ENCODE measurements at places on chromosomes 3 and 15.
A peak's percentile ranks its signal among the peaks of the same experiment; 100 is the strongest.

- DNase-seq = no peak
Observed at GRCh38 chr3:188817935-188818269, 353.9 kb upstream of the TPRG1 start.

- no peak for DNase-seq
Observed at GRCh38 chr3:128273841-128274573, 120.7 kb downstream of the EEFSEC start.

DNA sequence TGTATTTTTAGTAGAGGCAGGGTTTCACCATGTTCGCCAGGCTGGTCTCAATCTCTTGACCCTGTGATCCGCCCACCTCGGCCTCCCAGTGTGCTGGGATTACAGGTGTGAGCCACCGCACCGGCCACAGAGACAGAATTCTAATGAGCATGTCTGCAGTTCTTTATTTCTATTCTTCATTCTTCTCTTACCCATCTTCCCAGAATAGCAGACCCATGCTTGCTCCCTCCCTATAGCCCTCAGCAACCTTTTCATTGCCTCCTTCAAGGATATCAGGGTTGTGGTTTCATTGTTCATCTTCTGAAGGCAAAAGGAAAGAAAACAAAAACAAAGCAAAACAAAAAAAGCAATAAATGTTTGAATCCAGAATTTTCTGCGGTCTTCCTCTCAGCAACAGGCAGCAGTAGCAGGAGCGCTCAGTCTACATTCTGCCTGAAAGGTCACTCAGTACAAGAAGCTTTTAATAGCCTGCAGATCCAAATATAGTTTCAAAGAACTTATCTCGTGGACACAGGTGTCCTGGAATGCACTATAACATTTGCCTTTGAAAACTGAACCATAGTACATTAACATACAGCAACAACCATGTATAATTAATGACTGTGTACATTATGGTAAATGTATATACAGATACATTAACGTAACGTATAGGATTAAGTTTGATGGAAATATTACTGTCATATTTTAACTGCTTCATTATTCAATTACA, at the start of gene SMCO1:
Gene SMCO1 (minus strand): TSS at position 434 of the 709 bp plus-strand sequence. CDS start 137 bp downstream, at position 297.
- DNase-seq = peak; percentile 30

DNA sequence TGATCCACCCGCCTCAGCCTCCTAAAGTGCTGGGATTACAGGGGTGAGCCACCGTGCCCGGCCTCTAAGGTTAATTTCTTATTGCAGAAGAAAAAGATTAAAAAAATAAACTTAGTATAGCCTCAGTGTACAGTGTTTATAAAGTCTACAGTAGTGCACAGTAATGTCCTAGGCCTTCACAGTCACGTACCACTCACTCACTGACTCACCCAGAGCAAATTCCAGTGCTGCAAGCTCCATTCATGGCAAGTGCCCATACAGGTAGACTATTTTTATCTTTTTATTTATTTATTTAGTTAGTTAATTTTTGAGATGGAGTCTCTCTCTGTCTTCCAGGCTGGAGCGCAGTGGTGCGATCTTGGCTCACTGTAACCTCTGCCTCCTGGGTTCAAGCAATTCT, 3.2 kb upstream of the FLNB start:
- no peak for DNase-seq

DNA sequence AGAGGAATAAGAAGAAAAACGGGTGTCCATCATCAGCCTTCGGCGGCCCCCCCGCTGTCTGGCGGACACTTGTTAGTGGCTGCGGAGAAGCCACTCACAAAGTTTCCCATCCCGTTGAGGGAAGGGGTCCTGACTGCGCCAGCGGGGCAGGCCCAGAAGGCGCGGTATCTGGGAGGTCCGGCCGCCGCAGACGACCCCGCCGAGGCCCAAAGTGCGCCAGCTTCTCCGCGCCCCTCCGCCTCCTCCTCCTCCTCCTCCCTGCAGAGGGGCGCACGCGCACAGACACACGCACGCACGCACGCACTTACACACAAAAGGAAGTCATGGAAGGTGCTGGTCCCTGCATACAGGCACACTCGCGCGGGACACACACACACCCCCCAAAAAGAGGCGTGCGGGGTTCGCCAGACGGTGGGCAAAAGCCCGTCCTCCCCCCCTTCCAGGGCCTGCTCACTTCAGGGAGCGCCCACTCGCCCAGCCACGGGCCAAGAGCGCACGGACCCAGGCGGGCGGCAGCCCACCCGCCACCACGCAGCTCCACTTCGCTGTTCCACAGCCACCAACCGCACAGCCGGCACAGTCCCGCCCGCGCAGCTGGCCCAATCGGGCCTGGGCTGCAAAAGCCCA, 18.0 kb downstream of the ZNF148 start:
- DNase-seq = no peak

DNA sequence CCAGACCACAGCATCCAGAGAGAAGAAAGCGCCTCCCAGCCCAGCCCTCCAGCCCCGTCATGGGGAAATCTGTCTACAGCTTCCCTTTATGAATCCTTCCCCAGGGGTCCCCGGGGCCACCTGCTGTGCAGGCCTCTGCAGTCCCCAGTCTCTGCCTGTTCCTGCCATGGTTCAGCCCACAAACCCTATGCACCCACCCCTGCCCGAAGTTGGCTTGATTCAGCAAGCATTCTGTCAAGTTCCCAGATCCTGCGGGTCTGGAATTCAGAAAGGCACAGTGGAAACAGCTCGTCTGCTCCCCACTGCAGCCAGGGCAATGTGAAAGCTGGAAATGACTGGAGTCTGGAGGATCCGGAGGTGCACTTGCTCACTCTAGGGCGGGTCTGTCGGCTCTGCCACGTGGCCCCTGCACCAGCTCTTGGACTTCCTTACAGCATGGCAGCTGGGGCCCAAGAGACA, 2.9 kb upstream of the OCA2 start:
- DNase-seq = no peak

- no peak for DNase-seq
Observed at GRCh38 chr15:46293550-46293949, 658.7 kb downstream of the SQOR start.

- no peak for DNase-seq
Observed at GRCh38 chr3:69929019-69929418, 70.5 kb upstream of the SAMMSON start.

- no peak for DNase-seq
Observed at GRCh38 chr3:42110631-42111030, 19.5 kb downstream of the TRAK1 start.

DNA sequence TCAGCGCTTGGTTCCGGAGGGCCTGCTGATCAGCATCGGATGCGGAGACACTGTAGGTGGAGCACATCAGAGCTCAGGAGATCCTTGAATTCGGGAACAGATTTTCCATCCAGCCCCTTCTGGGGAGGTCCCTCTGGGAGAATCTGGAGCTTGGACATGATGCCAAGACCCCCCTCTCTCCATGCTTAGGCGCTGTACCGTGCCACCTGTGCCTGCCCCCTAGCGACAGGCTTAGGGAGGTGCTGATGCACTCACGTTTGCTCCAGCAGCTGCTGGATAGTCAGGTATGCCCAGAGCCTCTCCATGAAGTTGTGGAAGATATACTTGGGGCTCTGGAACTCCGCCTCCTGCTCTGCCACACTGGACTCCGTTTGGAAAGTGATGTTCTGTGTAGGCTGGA, 9.7 kb downstream of the ITIH4 start:
- peak; percentile 60 for DNase-seq

DNA sequence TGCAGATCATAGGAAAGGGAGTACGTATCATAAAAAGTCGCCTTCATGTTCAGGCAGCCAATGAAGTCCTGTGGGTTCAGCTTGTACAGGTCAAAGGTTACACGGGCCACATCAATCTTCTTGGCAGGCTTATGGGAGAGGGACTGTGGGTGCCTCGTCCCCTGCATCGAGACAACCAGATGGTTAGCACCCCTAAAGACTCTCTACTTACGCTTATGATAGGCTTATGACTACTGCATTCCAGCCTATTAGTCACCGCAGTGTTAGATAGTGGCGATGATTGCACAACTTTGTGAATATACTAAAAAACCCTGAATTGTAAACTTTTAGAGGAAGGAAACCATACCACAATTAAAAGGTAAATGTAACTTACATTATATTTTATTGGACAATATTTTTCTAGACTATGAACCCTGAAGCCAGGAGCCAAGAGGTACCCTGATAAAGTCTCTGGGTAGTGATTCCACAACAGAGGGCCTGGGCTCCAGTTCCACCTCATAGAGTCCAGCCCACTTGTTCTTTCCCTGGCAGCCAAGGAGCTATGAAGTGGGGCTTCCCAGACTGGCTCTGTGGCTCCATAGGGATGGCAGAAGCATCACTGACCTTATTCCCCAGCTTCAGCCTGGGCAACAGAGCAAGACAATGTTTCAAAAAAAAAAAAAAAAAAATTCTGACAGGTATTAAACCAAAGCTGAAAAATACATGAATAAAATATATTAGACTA, 2.5 kb upstream of the FANCD2 start:
- no peak for DNase-seq

DNA sequence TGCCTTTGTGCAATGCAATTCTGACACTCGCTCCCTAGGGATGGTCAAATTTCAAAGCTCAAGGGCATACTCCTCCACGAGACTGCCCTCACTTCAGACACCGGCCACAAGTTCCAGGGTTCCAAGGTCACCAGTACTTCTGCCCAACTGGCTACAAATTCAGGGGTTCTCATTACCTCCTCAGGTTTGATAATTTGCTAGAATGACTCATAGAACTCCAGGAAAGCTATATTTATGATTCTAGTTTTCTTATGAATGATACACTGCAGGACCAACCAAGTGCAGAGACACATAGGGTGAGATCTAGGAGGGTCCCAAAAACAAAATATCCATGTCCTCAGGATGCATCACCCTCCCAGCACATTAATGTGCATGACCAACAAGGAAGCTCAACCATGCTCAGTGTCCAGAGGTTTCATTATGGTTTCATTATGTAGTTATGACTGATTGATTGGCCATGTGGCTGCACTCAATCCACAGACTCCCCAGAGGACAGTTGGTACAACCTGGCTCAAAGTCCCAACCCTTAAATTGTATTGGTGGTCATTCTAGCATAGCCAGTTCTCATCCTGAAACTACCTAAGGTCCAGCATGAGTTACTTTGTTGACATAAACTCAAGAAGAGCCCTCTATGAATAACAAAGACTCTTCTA, 170.4 kb upstream of the LRRN1 start:
- no peak for DNase-seq

DNA sequence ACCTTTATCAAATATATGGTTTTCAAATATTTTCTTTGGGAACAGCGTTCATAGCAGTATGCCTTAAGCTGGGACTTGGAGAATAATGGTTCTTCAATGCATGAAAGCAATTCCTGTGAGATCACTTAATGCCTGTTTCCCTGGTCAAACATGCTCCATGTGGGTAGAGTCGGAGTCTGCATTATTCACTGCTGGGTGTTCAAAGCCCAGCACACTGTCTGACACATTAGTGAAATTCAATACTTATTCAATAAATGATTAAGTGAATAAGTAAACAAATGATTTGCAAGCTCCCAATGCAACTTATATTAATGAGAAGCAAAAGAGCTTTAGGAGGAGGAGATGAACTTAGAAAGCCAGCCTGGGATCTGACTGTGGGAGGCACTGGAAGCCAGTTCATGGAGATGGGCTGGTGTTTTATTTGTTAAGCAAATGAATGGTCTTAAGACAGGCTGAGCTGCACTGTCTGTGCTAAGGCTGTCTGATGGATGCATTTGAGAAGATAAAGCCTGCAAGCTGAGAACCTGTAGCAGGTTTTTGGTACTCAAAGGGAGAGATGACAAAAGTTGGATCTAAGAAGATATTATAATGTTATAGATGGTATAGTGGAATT, 490.8 kb downstream of the MCTP2 start:
- no peak for DNase-seq

DNA sequence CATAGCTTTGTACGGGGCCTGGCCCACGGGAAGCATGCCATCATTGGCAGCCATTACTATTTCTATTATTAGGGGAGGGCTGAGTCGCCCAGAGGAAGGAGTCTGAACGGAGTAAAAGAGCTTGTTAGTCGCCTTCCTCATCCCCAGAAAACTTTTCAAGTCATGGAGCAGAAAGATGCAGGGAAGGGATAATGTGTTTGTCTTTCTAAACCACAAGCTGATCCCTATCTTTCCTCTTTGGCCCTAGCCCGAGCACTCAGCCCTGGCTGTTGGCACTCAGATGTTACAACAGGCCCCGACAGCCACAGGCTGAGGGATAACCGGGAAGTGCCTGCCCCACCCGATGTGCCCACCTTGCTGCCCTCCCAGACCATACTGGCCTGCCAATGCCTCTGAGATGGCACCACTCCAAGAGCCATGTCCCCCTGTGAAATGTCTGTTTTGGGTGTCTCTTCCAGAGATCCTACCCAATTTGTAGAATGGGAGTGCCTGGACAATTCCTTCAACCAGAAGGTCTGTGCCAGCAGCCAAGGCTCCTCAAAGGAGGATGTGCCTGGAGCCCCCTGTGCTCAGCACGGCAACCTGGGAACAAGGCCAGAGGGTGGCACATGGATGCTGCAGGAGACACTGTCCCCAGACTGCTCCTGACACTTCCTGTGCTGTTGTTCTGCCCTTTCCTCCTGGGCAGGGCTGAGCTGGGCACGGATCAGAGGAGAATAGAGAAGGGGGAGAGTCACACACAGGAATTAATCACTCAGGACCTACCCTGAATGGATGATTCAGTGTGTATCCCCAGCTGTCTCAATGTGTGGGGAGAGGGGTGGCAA, 10.8 kb downstream of the PAK6 start:
- DNase-seq = no peak

DNA sequence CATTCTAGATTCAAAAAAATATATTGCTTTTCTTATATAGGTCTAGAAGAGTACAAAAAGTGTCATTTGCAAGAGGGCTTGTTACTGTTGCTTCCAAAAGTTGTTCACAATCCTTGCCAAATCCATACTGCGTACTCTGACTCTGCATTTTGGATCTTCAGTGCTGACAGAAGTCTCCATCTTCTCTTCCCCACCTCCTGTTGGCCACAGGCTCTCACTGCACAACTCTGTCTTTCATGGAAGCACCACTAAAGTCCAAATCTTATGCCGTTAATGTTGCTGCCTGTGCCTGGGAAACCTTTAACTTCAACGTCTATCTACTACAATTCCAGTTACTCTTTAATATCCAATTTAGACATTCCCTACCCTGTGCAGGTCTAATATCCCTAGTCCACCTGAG, 419.9 kb downstream of the NR2F2 start:
- DNase-seq = no peak

DNA sequence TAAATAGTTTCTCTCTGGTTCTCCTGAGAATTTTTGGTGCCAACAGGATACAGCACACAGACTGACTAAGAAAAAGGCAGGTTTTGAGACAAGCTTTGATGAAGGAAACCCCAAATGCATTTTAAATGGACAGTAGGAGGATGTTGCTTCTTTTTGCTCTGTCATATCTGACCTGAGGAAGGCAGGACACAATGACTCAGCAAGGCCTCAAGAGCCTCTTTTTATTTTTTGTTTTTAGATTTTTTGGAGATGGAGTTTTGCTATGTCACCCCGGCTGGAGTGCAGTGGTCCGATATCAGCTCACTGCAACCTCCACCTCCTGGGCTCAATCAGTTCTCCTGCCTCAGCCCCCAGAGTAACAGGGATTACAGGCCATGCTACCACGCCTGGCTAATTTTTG, 16.9 kb upstream of the KNG1 start:
- DNase-seq = no peak

DNA sequence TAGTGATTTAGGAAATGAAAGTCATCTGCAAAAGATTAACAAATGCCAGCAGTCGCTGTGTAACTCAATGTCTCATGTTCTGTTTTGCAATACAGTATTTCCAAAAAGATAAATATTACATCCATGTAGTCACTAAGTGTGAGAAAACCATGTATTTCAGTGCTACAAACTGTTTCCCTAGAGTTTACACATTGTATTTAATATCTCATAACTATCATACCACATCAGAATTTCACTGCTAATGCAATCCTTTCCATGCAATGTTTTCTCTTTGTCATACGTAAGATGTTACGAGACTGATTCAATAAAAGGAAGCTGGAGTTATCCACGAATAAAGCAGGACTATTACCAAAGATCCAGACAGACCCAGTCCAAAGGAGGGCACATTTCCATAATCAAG, 269.4 kb downstream of the GBE1 start:
- DNase-seq = no peak
